NCI-H2081 (cell line): ENCODE measurements at places on chromosomes 1 and 21.

GRCh38 chr1:18712252-18712600 lies 81.6 kb downstream of the PAX7 start:
- no peak for DNase-seq

DNA sequence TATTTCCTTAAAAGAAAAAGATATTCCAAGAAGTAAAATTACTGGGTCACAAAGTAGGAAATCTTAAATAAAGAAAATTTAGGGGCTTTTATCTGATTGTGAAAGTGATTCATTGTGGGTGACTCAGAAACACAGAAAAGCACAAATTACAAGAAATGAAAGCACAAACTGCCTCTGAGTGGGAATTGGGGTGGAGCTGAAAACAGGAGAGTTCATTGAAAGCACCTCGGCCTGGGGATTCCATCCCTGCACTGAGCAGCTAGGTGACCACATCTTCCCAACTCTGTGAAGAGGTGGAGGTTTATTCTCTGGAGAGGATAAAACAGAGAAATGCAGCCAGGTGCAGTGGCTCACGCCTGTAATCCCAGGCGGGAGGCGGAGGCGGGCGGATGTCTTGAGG lies 7.4 kb downstream of the GJA4 start:
- no peak for DNase-seq

- DNase-seq: no peak
These were observed 85.1 kb upstream of the PLXNA2 start for GRCh38 chr1:208329300-208329699.

GRCh38 chr1:218659911-218660677 lies 315.0 kb downstream of the TGFB2 start:
- DNase-seq: no peak

- peak; percentile 27 for DNase-seq
These were observed 253.2 kb downstream of the PTPRC start for GRCh38 chr1:198892065-198892464.

GRCh38 chr21:38300141-38300578 lies 43.4 kb downstream of the KCNJ15 start:
- DNase-seq: no peak

DNA sequence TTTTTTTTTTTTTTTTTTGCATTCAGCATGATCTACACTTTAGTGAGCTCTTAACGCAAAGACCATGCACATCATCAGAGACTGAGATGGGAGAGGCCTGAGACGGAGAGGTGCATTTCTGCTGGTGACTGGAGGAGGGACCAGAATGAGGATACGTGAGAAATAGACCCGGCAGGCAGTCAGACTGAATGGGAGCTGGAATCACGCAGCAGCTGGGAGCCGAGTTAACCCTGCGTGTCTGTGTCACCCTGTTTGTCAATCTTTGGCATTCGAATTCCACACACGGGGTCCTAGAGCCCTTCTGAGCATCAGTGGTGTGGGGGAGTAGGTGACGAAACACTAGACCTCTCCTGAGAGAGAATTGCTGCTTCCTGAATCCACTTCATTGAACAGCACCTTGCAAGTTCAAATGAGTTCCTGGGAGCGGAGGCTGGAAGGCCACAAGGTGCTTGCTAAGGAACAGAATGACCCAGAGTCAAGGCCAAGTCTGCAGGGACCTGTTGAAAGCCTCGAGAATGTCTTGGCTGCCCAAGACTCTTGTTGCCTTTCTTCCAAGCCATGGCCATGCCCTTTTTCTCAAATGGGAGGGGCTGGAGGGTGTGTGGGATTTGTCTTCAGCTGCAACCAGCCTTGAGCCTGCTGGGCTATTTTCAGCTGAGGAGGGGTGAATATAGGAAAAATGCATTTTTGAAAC lies 123.3 kb downstream of the CNIH3 start:
- DNase-seq: no peak

GRCh38 chr21:42306366-42307035 lies 8.7 kb downstream of the TFF3 start:
- peak; percentile 90 for DNase-seq

GRCh38 chr1:39110325-39110851 lies 84.2 kb downstream of the NDUFS5 start:
- no peak for DNase-seq

DNA sequence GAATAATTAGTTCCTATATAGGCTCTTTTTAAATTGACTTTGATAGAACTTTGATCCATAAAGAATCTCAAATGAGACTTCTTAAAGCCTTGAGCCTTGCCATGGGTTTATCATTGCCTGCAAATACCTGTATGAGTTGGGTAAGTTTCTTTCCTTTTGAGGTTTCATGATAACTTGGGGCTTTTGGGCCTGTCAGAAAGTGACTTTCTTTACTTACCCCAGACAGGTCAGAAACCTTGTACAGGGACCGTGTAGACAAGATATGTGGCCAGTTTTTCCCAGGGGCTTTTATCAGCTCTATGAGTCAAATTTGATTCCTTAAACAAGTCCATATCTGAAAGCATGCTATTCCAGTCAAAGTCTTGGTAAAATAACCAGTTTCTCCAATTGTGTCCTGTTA lies 17.3 kb downstream of the KCTD3 start:
- DNase-seq: no peak

DNA sequence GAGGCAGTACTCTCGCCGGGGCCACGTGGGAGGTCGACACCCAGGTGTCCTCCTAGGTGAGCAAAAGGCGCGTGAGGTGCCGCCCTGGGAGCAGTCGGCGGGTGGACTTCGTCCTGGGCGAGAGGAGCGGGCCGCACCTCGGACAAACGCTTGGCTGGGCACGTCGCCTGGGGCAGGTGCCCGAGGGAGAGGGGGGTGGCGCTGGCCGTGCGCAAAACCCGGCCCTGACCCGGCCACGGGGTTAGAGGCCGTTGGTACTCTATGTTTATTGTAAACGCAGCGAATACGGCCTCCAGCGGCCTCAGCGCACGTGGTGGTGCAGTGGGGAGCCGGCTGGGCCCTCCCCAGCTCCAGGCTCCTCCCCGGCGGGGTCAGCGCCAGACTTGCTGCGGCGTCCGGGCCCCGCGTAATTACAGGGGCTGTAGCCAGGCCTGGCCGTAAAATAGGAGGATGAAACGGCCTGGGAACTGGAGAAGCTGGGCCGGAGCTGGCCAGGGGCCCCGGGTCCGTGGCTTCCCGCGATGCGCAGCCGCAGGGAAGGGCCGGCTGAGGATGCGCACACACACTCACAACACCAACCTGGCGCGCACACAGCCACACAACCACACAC lies 1.6 kb upstream of the EFNA1 start:
- no peak for DNase-seq

- no peak for DNase-seq
These were observed 66.0 kb downstream of the SYDE2 start for GRCh38 chr1:85134583-85135391.
